ENCODE measurements at places on chromosomes 4 and X.

DNA sequence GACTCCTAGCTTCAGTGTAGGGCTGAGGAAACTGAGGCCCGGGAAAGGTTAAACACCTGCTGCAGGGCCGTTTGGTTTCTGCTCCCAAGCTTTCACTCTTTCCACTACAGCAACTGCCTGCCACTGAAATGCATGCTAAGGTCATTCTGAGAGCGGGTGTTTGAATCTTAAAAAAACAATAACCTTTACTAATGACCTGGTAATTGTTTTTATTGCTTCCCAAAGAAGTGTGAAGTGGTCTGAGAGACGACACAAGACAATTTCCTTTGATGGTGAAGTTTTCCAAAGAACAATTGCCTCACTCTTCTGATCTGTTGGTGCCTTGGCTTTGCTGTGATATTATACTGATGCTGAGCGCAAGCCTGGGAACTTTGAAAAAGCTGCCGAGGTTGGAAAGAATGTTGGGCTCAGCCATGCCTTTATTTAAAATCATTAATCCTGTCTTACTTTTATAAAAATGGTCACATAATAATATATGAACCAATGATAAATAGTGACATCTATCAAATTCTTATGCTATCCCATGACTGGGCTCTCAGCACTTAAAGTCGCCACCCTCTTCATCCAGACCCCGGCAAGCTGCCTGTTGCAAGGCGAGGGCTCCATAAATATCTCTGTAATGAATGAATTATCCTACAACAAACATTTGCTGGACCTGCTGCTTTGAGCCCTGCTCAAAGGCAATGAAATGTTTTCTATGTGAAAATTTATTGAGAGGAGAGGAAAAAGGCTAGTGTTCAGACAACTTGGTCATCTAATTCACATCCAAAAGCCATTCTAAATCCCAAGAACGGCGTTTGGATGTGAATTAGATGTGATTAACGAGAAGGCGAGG is 67.8 kb upstream of the SOD3 start:
- DNase-seq = no peak

- no peak for DNase-seq
These were observed 38.9 kb downstream of the STARD8 start for GRCh38 chrX:68686097-68686977.

DNA sequence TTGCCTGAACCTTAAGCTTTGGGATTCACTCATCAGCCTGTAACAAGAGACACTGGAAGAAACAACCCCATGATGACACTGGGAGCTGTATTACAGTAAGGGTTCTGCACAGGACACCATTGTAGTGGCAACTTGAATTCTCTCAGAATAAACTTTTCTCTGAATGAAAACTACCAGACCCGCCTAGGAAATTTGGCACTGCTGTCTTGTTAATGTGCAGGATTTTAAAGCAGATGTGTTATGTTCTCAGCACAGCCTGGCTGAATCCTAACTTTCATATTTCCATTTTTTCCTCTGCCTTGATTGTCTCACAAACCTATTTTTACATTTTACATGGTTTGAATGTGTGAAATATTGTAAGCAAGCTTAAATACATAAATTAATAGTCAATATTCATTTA is 253.6 kb downstream of the UNC5C start:
- DNase-seq = no peak

DNA sequence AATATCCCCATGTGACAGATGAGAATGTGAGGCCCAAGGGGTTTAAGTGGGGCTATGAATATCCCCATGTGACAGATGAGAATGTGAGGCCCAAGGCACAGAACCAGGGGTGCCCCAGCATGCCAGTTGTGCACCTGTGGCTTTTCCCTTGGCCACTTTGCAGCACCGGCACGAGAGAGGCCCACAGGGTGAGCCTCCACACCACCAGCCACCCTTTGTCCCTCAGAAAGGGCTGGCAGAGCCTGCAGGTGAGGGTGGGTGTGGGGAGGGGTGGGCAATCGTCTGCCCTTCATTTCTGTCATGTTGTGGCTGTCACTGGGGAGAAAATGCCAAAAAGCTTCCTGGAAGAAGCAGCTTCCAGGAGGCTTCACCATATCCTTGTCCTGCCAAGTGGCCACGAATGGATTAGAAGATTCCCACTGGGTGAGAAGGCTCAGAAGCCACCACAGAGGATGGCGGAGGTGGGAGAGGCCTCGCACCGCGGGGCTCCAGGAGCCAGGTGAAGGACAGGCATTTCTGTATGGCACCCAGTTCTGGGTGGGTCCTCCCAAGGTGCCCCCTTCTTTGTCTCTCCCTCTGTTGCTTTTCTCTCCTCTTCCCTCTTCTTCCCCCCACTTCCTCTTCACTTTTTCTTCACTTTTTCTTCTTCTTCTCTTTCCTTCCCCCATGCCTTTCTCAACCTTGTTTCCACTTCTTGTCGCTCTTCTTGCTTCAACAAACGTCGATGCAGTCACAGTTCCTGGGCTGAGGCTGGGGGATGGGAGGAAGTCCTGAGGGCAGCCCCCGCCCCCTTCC is 469 bp upstream of the GPR78 start:
- DNase-seq = no peak

DNA sequence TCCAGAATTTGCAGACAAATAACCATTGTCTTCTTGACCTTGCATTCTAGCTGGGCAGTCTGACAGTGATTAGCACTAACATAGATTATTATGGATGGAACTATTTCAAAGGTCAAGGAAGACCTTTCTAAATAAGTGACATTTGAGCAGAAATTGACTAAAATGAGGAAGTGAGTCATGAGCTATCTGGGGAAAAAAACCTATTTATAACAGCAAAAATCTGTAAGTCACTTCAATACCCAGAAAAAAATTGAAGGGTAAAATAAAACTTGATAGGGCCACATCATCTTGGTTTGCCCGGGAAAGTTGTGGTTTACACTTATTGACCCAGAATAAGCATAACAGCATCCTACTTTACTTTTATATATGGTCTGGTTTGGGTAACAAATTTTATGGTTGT is 414.6 kb upstream of the HS3ST1 start:
- no peak for DNase-seq

DNA sequence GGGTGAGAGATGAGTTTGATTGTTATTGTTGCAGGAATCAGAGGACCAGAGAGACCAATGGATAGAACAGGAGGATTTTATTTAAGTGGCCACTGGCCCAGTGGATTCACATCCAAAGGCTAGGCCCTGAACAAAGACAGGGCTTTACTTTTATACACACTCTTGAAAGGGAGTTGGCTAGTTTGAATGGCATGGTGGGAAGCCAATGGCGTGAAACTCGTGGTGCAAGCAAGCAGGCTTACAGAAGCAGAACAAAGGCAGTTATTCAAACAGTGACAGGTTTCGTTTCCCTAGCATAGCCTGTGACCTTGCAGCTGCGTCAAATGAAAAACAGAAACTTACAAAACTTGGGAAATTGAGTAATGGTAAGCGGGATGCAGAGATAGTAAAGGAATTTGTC is 110.2 kb upstream of the PRDX4 start:
- no peak for DNase-seq

GRCh38 chr4:42646013-42646784 is 10.7 kb downstream of the ATP8A1 start:
- DNase-seq = peak; percentile 83

DNA sequence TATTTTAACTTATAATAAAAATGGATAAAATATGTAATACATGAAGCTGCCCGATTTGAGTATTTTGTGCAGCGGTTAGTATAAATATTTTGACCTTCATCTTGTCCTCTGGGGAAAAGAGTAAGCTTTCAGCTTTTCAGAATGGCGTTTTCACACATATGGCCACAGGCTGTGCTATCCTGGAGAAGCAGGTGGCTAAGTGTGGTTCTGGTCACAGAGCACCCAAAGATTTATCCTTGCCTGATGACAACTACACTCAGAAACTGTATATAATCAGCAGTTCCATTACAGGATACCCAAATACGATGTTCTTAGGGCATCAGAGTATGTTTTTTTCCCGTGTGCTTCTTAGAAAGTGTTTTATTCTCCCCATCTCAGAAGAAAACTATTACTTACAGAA is 42.3 kb upstream of the ANK2 start:
- no peak for DNase-seq

GRCh38 chr4:120088507-120088906 is 21.9 kb upstream of the MAD2L1 start:
- no peak for DNase-seq

DNA sequence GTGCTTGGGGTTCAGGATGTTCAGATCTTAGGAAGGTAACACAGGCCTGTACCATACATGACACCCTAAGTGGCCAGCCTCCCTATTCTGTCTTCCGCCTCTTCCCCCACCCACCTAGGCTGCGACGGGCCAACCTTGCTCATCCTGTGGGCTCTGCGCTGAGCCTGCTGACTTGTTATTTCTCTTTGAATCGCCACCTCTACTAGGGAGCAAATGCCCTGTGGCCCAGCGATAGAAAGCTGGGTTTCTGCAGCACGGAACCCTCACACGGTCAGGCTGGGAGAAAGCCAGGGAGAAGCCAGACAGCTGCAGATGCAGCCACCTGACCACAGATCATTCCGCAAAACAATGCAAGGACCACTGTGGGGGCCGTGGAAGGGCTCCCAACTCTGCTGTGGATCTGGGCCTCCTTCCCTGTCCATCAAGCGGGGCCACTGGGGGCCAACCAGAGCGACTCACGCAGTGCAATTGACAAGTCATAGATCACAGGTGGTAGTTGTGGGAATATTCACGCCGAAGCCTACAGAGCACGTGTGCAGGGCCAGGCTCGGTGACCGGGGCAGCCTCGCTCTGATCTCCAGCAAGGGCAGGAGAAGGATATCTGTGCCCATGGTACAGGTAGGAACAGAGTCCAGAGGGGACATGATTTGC is 227.5 kb downstream of the AFAP1 start:
- no peak for DNase-seq

DNA sequence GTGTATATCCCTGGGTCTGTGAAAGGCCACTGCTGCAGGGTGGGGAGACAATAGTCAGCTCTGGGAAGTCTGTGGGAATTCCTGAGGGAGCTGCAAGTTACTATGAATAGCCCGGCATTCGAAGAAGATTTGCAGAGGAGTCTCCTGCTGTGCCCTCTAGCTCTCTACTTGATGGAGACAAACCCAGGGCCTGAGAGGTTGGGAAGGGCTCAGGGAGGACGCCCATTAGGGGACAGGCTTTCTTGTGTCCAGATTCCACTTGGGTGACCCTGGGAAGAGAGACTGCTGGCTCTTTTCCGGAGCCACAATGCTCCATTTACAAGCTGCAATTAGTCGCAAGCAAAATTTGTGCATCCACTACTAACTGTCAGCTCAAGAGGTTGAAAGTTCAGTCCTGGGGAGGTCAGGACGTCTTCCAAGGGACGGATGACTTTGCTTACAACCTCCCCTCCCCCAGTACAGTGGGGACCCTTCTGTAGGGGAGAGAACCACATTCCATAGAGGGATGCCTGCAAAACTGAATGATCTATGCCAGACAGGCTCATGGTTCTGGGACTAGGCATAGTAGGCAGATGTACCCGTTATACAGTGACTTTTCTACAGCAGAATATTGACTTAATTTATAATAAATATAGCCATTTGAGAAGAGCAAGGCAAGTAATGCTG is 48.2 kb upstream of the PHOX2B start:
- no peak for DNase-seq

- DNase-seq = no peak
These were observed 15.9 kb downstream of the PCGF3 start for GRCh38 chr4:721261-722168.

DNA sequence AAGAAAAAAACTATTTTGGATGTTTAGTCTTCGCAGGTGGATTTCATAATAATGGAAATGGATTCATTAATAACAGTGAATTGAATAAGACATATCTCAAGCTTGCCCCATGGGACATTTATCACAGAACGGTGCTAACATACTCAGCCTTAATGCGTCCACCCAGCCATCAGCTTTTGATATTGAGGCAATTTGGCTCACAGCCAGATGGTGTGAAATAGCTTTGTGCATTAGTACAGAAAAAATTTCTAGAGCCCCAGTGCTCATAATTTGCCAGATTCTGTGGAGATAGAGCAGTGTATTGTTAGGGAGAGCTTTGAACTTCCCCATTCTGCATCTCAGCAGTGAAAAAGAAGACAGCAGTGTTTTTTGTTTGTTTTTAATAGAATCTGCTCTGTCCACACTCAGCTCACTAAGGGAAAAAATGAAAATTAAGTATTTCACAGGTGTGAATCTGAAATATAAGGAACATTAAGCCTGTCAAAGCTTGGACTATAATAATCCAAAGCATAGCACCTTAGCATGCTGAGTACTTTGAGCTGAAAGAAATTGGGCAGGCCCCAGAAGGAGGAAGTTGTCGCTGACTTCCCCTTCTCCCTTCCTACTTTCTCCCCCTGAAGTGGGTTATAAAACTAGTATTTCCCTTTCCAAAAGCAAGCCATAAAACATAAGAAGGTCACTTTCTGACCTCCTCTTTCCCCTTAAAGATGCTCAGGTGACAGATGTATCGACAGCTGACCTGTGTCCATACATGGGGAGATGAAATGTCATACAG is 295.8 kb downstream of the MAGEB5 start:
- DNase-seq = peak; percentile 23

DNA sequence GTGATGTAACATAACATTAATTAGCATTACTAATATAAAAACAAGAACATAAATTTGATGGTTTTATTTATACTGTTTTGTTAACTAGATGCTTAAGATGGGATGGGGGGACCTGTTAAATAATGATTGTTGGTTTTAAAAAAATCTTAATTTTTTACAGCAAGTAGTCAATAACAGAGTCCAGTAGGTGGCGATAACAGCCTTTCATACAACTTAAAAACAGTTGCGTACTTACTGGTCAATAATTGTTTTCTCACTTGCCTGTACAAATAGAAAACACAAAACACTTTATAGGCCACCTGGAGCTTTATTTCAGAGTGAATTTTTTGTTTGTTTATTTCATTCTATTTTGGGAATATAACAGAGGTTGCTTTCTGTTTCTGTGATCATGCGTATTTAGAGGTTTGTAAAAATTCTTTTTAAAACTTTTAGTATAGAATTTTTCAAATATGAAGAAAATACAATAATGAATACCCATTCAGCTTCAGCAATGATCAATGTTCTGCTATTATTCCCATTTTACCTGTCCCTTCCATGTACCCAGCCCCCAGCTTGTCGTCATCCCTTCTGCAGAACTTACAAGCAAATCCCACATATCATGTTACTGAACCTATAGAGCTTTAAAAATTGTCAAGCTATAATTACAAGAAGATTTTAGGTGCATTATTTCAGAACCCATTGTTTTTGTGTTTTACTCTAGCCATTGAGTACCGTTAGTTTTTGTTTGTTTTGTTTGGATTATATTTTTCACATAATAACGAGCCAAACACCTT is 97.1 kb downstream of the MRPL1 start:
- peak; percentile 65 for DNase-seq

Data from pons (tissue), 1 donor.